Hepatocyte (in vitro differentiated cells): ENCODE measurements at places on chromosomes 5 and 9. TPM values are rescaled to one million over a fixed set of nuclear protein-coding genes. Genes with fewer than 3 reads are reported as not detected.

GRCh38 chr9:125361837-125362531 is 100.4 kb downstream of the GAPVD1 start:
- H3K27me3 ChIP-seq, result no peaks in the 10 kb centered on the region
- peak; percentile 25 for DNase-seq
- H3K4me1 ChIP-seq, result no peaks in the 10 kb centered on the region
- H3K36me3 ChIP-seq, result peaks cover 5% of the 10 kb centered on the region
- no peak overlapping the region for H3K4me3 ChIP-seq

DNA sequence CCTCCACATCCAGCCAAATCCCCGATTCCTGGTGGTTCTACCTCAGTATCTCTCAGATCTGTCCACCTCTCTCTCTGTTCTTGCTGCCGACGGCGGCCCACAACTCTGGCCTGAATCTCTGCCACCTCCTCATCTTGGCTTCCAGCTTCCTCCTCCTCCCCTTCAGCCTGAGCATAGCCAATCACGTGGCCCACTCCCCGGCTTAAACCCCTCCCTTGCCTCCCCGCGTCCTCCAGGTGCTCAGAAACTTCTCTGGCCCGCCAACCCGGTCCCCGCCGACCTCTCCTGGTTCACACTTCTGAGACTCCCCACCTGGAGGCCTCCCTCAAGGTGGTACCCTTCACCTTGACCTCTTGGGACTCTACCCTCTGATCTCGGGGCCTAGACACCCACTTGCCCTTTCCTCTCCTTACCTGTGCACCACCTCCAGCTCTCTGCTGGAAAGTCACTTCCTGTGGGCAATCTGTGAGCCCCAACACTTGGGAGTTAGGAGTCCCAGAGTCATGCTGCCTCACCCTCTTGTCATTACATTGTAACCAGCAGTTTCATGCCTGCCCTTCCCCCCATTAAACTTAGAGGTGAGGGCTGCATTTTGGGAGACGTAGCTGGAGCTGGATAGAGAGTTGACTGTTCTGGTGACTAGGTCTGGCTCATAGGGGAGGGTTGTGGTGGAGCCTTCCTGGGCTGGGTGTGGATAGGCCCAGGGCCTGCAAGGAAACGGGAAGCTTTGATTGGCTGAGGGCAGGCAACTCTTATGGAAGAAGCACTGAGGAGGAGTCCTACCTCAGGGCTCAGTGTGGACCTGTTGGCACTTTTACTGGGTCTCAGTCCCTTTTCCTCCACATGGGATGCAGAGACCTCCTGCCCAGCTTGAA is 4.5 kb upstream of the SET start:
- H3K27me3 ChIP-seq, result no peaks in the 10 kb centered on the region
- peaks cover 33% of the 10 kb centered on the region for H3K4me1 ChIP-seq
- peak overlapping the region; percentile 77 for H3K4me3 ChIP-seq
- peak overlapping the region; percentile 99 for H3K27ac ChIP-seq
- no peaks in the 10 kb centered on the region for H3K36me3 ChIP-seq

DNA sequence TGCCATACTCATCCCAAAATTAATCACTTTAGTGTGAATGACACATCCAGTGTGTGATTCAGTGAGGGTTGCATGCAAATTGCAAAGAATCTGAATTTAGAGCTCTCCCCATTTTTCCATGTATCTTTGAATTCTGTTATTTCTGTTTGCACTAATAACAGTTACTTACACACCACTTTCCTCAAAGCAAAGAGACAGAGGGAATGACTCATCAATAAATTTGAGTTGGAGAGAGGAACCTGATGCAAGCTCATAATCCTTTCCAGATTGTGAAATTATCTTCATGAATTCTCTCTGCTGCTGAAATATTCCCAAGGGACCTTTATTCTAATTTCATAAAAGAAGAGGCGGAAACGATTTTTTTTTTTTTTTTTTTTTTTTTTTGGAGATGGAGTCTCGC is 204.8 kb downstream of the CDH9 start:
- no peaks in the 10 kb centered on the region for H3K27me3 ChIP-seq
- no peaks in the 10 kb centered on the region for H3K36me3 ChIP-seq
- no peak overlapping the region for H3K4me3 ChIP-seq
- H3K4me1 ChIP-seq, result no peaks in the 10 kb centered on the region
- DNase-seq, result no peak
- H3K27ac ChIP-seq, result no peak overlapping the region

DNA sequence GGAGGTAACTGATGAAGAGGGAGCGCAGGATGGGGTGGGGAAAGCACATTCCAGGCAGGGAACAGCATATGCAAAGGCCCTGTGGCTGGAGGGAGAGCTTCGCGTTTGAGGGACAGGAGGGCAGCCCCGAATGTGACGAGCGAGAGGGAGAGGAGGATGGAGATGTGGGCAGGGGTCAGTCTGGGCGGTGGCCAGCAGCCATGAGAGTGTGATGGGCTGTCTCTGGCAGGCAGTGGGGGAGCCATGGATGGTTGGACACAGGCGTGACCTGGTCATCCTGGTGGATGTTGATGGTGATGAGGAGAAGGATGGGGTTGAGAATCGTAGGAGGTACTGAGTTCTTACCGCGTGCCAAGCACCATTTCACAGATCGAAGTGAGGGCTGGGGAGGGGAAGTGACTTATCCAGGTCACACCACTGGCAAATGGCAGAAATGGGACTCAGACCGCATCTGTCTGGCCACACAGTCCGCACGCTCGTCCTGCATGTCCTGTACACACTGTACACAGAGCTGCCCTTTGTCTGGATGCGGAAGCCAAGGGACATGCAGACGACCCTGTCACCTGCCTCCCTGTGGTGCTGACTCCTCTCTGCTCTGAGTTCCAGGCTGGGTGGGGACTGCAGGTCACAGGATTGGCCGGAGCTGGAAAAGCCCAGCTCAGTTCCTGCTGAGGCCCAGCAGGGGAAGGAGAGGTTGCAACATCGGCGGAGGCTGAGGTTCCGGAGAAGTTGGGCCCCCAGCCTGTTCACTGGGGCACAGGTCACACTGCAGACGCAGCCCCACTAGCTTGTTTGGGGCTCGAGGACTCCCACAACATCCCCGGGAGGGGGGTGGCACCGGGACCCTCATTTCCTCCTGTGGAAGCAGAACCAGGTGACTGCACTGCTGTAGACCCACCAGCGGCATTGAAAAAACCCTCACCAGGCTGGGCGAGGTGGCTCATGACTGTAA is 165.6 kb upstream of the IER5L start:
- no peak overlapping the region for H3K4me3 ChIP-seq
- H3K27me3 ChIP-seq, result no peaks in the 10 kb centered on the region
- no peaks in the 10 kb centered on the region for H3K36me3 ChIP-seq
- peaks cover 13% of the 10 kb centered on the region for H3K4me1 ChIP-seq
- H3K27ac ChIP-seq, result peak overlapping the region; percentile 78

The CNOT6 gene
- 20.3 and 24.1 TPM in 2 replicates for total RNA-seq

GRCh38 chr5:74424162-74424868 is 216.2 kb downstream of the ENC1 start:
- no peaks in the 10 kb centered on the region for H3K4me1 ChIP-seq
- no peaks in the 10 kb centered on the region for H3K36me3 ChIP-seq
- H3K27me3 ChIP-seq, result no peaks in the 10 kb centered on the region

- H3K27me3 ChIP-seq, result no peaks in the 10 kb centered on the region
- H3K36me3 ChIP-seq, result no peaks in the 10 kb centered on the region
- H3K4me1 ChIP-seq, result no peaks in the 10 kb centered on the region
- no peak for DNase-seq
- H3K27ac ChIP-seq, result no peak overlapping the region
- H3K4me3 ChIP-seq, result no peak overlapping the region
Measured at GRCh38 chr9:91282292-91282691, 79.4 kb downstream of the AUH start.

- no peak overlapping the region for H3K4me3 ChIP-seq
- no peaks in the 10 kb centered on the region for H3K27me3 ChIP-seq
- no peaks in the 10 kb centered on the region for H3K36me3 ChIP-seq
- H3K27ac ChIP-seq, result no peak overlapping the region
Measured at GRCh38 chr9:127183814-127184582, 61.6 kb upstream of the ANGPTL2 start.

DNA sequence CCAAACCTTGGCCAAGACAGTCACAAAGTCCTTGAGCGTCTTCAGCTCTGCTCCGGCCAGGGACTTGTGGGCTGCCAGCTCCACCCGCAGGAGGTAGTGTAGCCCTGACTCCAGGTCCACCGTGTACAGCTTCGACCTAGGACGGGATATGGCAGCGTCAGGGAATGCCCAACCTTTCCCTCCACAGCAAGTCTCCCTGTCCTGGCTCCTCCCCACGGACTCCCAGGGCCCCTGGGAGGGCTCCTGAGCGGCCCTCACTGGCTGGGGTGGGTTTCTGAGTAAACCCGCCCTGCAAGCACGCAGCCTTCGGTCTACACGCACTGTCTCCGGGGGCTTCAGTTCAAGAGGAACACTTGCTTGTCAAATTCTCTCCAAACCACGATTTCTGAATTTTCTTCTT is 13.7 kb upstream of the LHX3 start:
- H3K4me1 ChIP-seq, result no peaks in the 10 kb centered on the region
- H3K36me3 ChIP-seq, result peaks cover 4% of the 10 kb centered on the region
- no peak overlapping the region for H3K4me3 ChIP-seq
- no peak overlapping the region for H3K27ac ChIP-seq
- DNase-seq, result no peak
- H3K27me3 ChIP-seq, result no peaks in the 10 kb centered on the region

DNA sequence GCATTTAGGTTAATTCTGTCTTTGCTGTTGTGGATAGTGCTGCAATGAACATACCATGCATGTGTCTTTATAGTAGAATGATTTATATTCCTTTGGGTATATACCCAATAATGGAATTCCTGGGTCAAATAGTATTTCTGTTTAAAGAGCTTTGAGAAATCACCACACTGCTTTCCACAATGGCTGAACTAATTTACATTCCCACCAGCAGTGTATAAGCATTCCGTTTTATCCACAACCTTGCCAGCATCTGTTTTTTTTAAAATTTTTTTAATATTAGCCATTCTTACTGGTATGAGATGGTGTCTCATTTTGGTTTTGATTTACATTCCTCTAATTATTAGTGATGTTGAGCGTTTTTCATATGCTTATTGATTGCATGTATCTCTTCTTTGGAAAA is 15.5 kb upstream of the TARS1 start:
- H3K4me1 ChIP-seq, result peaks cover 6% of the 10 kb centered on the region
- no peaks in the 10 kb centered on the region for H3K36me3 ChIP-seq

- no peak for DNase-seq
- no peaks in the 10 kb centered on the region for H3K27me3 ChIP-seq
- no peaks in the 10 kb centered on the region for H3K36me3 ChIP-seq
Measured at GRCh38 chr9:36187414-36187813, 3.3 kb upstream of the CLTA start.

DNA sequence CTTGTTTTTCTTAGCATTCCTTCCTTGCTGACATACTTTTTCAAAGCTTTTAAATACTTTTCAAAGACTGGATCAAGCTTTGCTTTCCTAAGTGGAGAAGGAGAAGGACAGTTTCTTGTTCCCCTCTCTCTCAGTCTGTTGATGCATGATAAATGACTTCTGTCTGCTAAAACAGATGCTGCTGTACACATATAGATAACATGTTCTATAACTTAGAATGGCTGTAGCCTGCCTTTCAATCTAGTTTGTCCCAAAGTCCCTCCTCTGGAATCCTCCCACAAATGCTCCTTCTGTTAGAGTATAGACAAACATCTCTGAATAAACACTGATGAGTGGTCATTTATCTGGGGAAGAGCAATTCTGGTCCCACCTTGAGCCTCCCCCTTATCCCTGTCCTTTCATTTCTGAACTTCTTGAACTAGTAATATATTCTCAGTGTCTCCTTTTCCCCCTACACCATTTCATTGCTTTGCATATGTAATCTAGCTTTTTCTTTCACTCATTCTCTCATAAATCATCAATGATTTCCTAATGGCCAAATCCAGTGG is 5.4 kb upstream of the HEMGN start:
- no peak for DNase-seq
- H3K36me3 ChIP-seq, result no peaks in the 10 kb centered on the region
- H3K4me1 ChIP-seq, result no peaks in the 10 kb centered on the region

DNA sequence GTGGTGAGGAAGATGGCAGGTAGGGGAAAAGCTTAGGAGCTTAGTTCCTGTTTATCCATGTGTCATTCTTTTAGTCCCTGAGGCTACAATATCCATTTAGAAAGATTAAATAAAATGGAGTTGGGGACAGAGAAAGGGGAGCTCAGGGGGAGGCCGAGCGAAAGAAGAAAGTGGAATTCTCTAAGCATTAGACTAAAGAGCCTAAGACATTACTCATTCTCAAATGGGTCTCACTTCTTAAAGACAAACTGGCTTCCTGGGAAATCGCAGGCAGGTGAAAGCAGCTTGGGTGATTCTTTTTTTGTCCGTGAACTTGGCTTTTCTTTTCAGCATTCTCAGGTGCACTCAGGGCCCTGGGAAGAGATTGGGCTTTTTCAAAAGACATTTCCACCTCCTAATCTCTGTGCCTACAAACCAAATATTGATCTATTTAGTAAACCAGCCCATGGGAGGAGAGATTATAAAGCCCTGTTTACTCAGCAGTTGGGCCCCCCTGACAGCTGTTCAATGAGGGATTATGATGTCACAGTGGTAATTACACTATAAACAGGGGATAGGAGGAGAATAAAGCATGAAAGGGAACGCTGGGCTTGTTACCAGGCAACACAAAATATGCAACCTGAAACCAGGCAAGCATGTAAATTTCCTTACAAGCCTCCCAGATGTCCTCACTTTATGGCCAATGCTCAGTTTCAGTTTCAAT is 584.0 kb downstream of the ACTL7B start:
- peak; percentile 82 for DNase-seq
- H3K36me3 ChIP-seq, result no peaks in the 10 kb centered on the region
- no peaks in the 10 kb centered on the region for H3K27me3 ChIP-seq
- peak overlapping the region; percentile 95 for H3K27ac ChIP-seq

The ARHGAP26 gene
- 16.5 and 20.0 TPM in 2 replicates for total RNA-seq

DNA sequence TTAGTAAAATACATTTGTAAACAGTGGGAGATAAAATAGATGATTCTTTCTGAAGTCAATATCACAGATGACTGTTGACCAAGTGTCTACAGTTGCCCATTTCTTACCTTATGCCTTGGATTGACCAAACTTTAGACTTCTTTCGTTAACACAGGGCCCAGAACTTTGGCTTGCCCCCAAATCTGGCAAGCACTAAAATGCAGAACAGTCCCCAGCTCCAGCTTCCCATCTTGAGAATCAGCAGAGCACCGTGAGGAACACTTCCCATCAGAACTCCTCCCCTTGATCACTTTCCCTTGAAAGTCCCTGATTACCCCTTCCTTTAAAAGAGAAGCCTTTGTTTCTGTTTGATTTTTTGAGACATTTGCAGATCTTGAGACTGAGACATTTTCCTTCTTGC is 1039.9 kb downstream of the TLE1 start:
- H3K27me3 ChIP-seq, result no peaks in the 10 kb centered on the region
- no peaks in the 10 kb centered on the region for H3K36me3 ChIP-seq
- peaks cover 7% of the 10 kb centered on the region for H3K4me1 ChIP-seq
- no peak overlapping the region for H3K4me3 ChIP-seq
- DNase-seq, result no peak

GRCh38 chr5:45355189-45355992 is 340.8 kb downstream of the HCN1 start:
- H3K4me1 ChIP-seq, result no peaks in the 10 kb centered on the region
- no peak overlapping the region for H3K4me3 ChIP-seq
- no peak for DNase-seq
- no peaks in the 10 kb centered on the region for H3K36me3 ChIP-seq
- H3K27ac ChIP-seq, result no peak overlapping the region

GRCh38 chr5:96812851-96813250 is 5.1 kb upstream of the ERAP1 start:
- H3K27me3 ChIP-seq, result no peaks in the 10 kb centered on the region
- no peak overlapping the region for H3K4me3 ChIP-seq
- H3K27ac ChIP-seq, result no peak overlapping the region

The CCL21 gene
- not detected in 2 replicates for total RNA-seq

GRCh38 chr5:178583279-178583678 is 6.9 kb downstream of the COL23A1 start:
- DNase-seq, result no peak
- H3K27me3 ChIP-seq, result peaks cover 18% of the 10 kb centered on the region
- H3K4me3 ChIP-seq, result no peak overlapping the region
- H3K4me1 ChIP-seq, result no peaks in the 10 kb centered on the region
- no peak overlapping the region for H3K27ac ChIP-seq

The CNTLN gene
- 7.3 and 9.2 TPM in 2 replicates for total RNA-seq

GRCh38 chr5:172929371-172929838 is 29.8 kb upstream of the RPL26L1 start:
- H3K36me3 ChIP-seq, result no peaks in the 10 kb centered on the region
- H3K27ac ChIP-seq, result no peak overlapping the region
- no peak for DNase-seq
